ENCODE measurements at places on chromosomes 4 and X.

DNA sequence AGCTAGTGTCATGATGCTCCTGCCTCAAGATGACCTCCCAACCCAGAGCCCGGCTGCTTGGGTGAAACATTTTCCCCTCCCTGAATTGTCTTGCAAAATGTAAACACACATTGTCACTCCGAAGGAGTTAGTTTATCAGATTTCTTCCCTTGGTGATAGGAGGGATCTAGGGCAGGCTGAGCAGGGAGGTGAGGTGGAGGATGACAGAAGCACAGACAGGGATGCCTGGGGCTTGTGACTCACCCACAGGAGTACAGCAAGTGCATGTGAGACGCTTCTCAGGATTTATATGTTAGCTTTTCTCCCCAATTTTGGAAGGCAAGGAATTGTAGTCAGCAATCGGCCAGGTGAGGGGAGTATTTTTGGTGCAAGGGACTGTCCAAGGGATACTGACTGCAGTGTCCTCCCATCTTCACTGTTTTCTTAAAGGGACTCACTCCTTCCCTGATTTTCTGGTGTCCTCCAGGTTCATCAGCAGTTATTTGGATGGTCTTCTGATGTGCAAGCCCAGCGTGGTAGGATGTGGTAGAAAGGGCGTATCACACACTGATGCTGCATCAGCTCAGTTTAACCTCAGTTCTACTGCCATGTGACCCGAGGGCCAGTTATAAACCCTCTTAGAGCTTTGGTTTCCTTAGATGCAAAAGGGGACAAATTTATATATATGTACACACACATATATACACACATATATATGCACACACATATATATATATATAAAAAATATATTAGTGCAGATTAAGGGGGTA lies 46.2 kb upstream of the IGFBP7 start:
- H3K27ac ChIP-seq: no peak overlapping the region
- no peaks in the 10 kb centered on the region for H3K4me1 ChIP-seq
- no peaks in the 10 kb centered on the region for H3K27me3 ChIP-seq
- H3K36me3 ChIP-seq: no peaks in the 10 kb centered on the region

DNA sequence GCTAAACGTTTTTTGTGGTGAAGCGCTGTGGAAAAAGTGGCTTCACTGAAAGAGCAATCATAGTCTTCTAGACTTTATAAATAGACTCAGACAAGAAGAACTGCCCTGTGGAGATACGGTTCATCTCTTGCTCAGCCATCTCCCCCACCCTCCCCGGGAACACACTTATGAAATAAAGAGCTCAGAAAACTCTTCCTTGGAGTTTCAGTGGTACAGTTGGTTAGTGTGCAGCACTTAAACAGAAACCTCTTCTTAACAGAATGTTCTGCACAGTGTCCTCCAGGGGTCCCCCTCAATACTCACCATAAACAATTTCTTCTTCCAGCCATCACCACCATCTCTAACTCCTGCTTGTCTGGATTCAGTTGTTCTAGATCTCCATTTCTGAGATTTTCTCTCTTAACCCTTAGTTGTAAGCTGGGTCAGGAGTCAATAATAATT lies 313.0 kb downstream of the ARHGAP10 start:
- no peaks in the 10 kb centered on the region for H3K36me3 ChIP-seq
- no peak for DNase-seq
- H3K4me3 ChIP-seq: no peak overlapping the region
- H3K27me3 ChIP-seq: no peaks in the 10 kb centered on the region
- no peak overlapping the region for H3K27ac ChIP-seq

- DNase-seq: no peak
- no peaks in the 10 kb centered on the region for H3K4me1 ChIP-seq
- no peaks in the 10 kb centered on the region for H3K36me3 ChIP-seq
- H3K27me3 ChIP-seq: no peaks in the 10 kb centered on the region
Measured at GRCh38 chr4:151489462-151490203, 80.7 kb downstream of the FHIP1A start.

DNA sequence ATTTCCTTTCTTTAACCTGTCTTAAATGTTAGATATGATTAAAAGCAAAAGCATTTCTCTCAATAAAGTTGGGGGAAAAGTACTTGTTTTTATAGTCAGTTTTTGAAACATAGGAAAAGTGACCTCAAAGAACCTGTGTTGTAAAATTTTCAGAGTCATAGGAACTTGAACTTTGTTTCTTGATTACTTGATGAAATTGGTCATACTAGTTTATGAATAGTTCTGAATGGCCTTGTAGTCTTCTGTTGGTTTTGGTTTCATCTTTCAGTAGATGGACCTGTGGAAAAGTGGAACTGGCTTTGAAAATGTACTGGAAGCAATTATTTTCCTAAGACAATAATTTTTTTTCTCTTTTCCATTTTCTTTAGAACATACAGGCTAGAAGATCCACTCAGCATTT lies 222.2 kb upstream of the NUDT6 start:
- no peaks in the 10 kb centered on the region for H3K36me3 ChIP-seq
- no peak for DNase-seq
- no peaks in the 10 kb centered on the region for H3K27me3 ChIP-seq

DNA sequence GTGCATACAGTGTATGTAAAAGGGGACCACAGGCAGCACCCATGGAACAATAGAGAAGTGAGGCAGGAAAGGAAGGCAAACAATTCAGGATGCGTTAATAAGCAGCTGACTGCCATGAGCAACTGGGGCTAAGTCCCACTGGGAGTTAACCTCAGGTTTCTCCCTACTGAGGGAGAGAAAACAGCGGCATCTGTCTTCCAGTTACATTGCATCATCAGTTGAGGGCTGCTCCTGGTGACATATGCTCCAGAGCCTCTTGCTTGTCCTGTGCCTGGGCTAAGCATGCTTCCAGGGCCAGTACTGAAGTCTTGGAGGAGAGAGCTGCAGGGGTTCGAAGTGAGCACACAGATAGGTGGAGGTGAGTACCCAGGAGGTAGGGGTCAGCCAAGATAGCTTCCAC lies 24.3 kb downstream of the RAI2 start:
- H3K36me3 ChIP-seq: no peaks in the 10 kb centered on the region
- no peak overlapping the region for H3K27ac ChIP-seq
- H3K4me1 ChIP-seq: no peaks in the 10 kb centered on the region
- no peaks in the 10 kb centered on the region for H3K27me3 ChIP-seq
- no peak overlapping the region for H3K4me3 ChIP-seq

- no peaks in the 10 kb centered on the region for H3K4me1 ChIP-seq
- DNase-seq: no peak
- no peaks in the 10 kb centered on the region for H3K36me3 ChIP-seq
- no peak overlapping the region for H3K27ac ChIP-seq
- no peak overlapping the region for H3K4me3 ChIP-seq
- no peaks in the 10 kb centered on the region for H3K27me3 ChIP-seq
Measured at GRCh38 chrX:12309040-12309743, 170.9 kb downstream of the FRMPD4 start.

GRCh38 chr4:110508827-110509710 lies 33.1 kb downstream of the ENPEP start:
- H3K27me3 ChIP-seq: no peaks in the 10 kb centered on the region
- H3K36me3 ChIP-seq: no peaks in the 10 kb centered on the region
- DNase-seq: no peak
- no peak overlapping the region for H3K4me3 ChIP-seq
- no peaks in the 10 kb centered on the region for H3K4me1 ChIP-seq
- H3K27ac ChIP-seq: no peak overlapping the region

DNA sequence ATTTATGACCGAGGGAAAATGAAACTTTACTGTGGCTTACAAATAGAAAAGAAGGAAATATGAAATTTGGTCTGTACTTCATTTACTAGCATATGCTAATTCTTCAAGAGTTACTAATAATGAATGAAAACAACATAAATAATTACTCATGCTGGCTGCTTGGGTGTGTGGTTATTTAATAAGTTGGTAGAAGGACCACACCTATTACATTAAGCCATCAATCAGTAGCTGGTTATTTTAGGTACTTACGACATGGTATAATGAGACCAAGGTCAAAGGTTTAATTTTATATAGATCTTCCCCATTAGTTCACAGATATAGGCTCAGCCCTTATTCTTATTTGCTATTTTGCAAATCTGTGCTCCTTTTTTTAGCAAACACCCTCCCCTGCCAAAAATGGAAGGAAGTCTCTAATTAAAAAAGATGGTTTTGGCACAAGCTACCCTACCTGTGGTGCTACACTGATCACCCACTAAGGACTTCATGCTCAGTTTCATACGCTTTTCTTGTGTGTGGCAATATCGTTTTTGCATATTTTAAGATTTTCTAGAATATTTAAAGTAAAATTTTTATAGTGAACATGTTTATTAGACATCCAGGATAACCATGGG lies 14.1 kb downstream of the TMPRSS11D start:
- DNase-seq: no peak
- H3K36me3 ChIP-seq: no peaks in the 10 kb centered on the region
- H3K4me1 ChIP-seq: no peaks in the 10 kb centered on the region
- H3K27me3 ChIP-seq: no peaks in the 10 kb centered on the region
- no peak overlapping the region for H3K4me3 ChIP-seq

DNA sequence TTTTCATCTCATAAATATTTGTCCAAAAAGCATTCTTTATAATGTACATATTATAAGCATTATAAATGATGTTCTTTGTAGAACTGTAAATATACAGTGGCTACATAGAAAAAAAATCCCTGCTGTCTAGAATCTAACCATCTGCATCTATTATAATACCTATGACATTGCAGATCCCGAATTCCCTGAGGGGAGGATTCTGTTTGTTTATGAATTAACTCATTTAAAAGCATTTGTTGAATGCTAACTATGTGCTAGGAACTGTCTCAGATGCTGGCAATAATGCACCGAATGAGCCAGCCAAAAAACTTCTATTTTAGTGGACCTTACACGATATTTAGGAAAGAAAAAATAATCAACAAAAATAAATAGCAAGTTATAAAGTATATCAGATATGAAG lies 189.6 kb downstream of the PACRGL start:
- H3K4me3 ChIP-seq: no peak overlapping the region
- no peaks in the 10 kb centered on the region for H3K27me3 ChIP-seq
- no peak for DNase-seq
- H3K27ac ChIP-seq: no peak overlapping the region

All from testis (tissue), 5 donors.